Epithelial cell of esophagus (primary cell): ENCODE measurements at places on chromosomes 5 and 9.

- peak; percentile 45 for DNase-seq
Observed at GRCh38 chr9:83596899-83597504, 25.9 kb upstream of the IDNK start.

- DNase-seq, result no peak
Observed at GRCh38 chr5:20166456-20166855, 178.5 kb upstream of the CDH18 start.

DNA sequence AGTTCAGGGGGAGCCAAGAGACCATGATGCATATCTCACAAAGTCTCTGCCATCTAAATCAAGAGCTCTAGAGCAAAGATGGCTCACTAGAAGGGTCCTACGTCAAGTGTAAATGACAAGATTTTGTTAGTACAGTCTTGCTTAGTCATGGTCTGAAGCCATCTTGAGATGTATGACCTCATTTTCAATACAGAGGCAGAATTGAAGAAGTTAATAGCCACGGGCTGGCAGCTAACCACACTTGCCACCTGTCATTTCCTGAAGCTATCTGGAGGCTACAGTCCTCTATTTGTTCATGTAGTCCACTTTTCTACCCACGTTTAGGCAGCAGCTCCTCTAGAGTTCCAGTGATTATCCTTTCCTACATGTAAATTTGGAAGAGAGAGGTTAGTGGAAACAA, 231.7 kb upstream of the CDH12 start:
- peak; percentile 1 for DNase-seq

DNA sequence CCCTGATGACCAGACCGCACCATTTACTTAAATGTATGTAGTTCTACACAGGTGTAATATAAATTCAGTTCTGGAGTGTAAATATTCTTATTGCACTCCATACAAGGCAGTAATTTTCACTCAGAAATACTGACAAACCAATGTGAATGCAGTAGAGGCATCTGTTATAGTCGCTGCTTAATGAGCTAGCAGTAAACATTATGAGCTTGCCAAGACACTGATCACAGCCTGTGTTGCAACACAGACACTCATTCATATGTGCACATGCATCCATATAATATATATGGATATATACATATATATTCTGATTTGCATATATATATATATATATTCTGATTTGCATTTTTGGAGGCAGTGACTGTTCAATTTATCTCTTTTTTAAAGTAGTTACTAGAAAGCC, 435.1 kb upstream of the ST8SIA4 start:
- DNase-seq, result peak; percentile 10

- DNase-seq, result peak; percentile 19
Observed at GRCh38 chr5:132601071-132601728, 44.4 kb downstream of the RAD50 start.

DNA sequence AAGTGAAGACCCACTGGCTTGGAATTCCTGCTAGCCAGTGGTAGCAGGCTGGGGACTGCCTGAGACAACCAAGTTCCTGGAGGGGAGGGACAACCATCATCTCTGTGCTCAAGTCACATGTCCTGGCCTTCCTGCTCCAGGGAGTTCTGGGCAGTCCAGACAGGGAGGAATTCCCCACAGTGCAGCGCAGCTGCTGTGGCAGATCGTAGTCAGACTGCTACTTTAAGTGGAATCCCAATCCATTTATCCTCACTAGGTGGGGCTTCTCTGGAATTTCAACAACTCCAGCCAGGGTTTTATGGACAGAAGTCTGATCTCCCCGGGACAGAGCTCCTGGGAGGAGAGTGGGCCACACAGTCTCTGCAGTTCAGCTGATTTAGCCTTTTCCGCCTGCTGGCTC, 20.9 kb upstream of the OR5C1 start:
- DNase-seq, result no peak

GRCh38 chr9:104232781-104233341, 138.8 kb downstream of the SMC2 start:
- DNase-seq, result peak; percentile 94

- no peak for DNase-seq
Observed at GRCh38 chr5:103522586-103522985, 40.0 kb downstream of the NUDT12 start.

GRCh38 chr5:98500811-98501210, 272.7 kb upstream of the RGMB start:
- no peak for DNase-seq

GRCh38 chr5:73093943-73094342, 26.4 kb upstream of the TMEM171 start:
- DNase-seq, result peak; percentile 84

GRCh38 chr9:129567329-129567728, 53.6 kb downstream of the C9orf50 start:
- DNase-seq, result no peak

DNA sequence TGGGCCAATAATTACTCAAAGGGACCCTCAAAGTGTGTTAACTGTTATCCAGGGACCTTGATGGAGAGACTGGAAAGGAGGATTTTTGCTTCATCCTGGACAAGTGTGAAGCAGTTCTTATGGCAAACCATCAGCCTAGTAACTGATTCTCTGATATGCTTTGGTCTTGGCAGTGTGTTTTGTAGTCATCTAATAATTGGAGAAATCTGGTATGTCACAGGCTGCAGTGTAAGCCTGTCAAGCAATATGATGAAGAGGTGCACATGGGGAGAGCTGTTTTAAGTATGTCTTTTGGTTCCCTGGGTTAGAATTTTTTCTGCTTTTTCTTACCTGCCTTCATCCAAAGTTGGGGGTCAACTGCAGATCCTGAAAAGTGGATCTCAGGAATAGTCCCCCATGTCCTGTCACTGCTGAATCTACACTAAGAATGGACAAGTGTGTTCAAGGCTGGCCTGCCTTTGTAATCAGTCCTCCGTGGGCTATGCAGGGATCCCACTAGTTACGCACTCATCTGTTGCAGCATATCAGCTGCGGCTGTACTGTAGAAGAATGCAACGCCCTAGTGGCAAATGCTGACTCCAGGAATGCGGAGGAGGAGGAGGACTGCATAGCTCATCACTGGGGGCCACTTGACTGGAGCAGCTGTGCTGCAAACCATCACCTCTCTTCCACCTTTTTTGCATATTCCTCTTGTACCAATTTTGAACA, 1.9 kb downstream of the SPTAN1 start:
- DNase-seq, result peak; percentile 88

- DNase-seq, result no peak
Observed at GRCh38 chr9:111068383-111068730, 30.1 kb upstream of the LPAR1 start.

GRCh38 chr9:132090771-132091170, 11.1 kb upstream of the MED27 start:
- DNase-seq, result peak; percentile 84

DNA sequence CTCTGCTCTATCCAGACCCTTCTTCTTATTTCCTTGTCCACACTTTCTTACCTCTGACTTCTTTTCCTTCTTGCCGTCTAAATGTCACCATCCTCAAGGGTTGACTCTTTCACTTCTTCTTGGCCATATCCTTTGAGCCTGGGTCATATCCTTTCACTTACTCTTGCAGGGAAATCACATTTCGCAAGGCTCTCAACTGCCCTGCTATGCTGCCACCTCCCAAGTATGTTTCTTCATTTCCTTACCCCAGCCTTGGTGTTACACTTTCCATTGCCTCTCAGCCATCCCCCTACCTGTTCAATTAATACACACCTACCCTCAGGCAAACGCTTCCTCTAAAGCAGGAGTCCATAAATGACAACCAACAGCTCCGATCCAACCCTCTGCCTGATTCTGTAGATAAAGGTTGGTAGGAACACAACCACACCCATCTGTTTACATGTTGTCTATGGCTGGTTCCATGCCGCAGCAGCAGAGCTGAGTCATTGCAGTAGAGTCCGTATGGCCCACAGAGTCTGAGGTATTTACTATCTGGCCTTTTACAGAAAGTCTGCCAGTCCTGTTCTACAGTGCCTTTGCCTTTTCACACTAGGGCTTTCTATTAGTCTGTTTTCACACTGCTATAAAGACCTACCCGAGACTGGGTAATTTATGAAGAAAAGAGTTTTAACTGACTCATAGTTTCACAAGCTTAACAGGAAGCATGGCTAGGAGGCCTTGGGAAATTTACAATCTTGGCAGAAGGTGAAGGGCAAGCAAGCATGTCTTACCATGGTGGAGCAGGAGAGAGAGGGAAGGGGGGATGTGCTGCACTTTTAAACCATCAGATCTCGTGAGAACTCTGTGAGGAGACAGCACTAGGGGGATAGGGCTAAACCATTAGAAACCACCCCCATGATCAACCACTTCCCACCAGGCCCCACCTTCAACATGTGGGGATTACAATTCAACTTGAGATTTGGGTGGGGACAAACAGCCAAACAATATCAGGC, 97.9 kb downstream of the SV2C start:
- peak; percentile 52 for DNase-seq

- DNase-seq, result no peak
Observed at GRCh38 chr9:121778252-121779225, 127.1 kb downstream of the DAB2IP start.

GRCh38 chr9:4600368-4600767, 61.7 kb upstream of the PLPP6 start:
- DNase-seq, result no peak
